ENCODE measurements at places on chromosomes 4 and X.

DNA sequence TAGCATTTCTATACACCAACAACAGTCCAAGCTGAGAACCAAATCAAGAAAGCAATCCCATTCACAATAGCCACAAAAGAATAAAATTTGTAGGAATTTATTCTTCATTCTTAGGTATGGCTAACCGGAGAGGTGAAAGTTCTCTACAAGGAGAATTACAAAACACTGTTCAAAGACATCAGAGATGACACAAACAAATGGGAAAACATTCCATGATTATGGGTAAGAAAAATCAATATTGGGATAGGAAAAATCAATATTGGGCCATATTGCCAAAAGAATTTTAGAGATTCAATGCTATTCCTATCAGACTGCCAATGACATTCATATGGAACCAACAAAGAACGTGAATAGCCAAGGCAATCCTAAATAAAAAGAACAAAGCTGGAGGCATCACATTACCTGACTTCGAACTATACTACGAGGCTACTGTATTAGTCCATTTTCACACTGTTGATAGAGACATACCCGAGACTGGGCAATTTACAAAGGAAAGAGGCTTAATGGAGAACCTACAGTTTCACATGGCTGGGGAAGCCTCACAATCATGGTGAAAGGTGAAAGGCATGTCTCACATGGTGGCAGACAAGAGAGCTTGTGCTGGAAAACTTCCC is 49.1 kb downstream of the NCAPG start:
- DNase-seq = no peak

DNA sequence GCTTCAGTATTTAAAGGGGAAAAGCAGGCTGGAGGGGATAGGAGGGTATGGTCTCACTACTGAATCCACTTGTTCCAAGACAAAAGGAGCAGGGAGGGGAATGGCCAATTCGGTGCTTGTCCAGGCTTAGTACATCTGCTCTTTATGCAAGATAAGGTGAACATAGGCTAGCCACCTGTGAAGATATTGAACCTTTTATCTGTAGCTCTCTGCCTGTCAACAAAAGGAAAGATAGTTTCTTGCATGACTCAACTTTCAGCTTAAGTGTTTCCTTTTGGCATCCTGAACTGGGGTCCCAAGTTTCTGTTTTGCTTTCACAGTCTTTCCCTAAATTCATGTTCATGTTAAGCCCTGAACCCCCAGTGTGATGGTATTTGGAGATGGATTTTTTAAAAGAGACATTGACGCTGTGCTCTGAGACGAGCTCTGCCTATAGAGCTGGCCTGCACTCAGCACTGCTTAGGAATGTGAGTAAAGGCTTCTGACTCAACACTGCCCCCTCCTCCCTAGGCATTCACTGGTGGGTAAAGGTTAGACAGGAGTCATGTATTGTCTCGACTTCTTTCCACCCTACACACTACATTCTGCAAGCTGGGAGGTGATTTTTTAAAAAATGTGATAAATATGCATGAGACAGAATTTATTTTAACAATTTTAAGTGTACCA is 28.2 kb downstream of the FAM149A start:
- no peak for DNase-seq

DNA sequence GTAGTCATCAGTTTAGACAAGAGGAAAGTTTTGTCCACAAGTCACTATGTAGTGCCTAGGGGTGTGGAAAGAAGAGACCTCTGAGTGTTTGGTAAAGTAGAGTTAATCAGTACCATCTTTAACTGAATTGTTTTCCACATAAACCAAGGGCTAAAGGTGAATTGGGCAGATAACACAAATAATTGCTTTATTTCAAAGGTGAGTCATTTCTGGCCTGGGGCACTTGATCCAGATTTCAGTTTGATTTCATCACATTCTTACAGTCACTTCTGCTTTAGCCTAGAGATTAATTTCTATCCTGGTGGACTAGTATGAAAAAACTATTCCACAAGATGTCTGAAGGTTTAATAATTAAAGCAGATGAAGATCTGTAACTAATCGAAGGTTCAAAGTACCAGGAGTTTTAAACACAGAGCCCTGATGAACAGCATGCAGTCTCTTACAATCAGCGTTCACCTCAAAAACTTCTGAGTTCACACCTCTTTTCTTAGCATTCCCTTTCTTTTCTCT is 74.5 kb upstream of the BOD1L1 start:
- no peak for DNase-seq

GRCh38 chr4:6962211-6963041 is 52.8 kb downstream of the TBC1D14 start:
- DNase-seq = no peak

GRCh38 chr4:87213421-87214075 is 6.9 kb downstream of the KLHL8 start:
- no peak for DNase-seq

GRCh38 chr4:33386764-33387163 is 2666.6 kb downstream of the PCDH7 start:
- no peak for DNase-seq

DNA sequence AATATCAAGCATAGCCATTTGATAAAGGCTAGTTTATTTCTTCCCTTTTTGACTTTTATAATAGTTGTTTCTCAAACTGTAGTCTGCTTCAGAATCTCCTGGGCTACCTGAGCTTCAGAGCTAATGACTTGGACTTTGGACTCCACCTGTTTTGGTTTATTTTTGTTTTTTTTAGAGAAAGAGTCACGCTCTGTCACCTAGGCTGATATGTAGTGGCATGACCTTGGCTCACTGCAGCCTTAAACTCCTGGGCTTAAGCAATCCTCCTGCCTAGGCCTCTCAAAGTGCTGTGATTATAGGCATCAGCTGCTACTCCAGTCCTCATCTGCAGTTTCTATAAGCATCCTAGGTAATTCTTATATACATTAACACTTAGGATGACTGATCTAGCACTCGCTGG is 90.5 kb downstream of the DDIT4L start:
- DNase-seq = no peak

DNA sequence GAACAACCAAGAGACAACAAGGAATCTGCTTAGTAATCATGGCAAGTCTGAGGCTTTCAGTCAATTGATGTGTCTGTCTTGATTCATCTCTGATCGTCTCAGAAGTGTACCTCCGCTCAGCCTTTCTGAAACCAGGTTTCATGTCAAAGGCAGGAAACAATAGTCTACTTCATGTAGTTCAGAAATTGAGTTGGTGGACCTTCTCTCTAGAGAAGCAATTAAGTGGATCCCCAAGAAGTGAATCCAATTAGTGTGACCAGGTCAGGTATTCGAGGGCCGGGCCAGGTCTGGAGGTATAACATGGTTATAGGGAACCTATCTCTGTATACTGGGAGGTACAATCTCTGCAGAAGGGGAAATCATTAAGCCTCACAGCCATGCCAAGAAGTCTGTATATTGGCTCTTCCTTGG is 32.0 kb downstream of the DAPP1 start:
- DNase-seq = no peak

DNA sequence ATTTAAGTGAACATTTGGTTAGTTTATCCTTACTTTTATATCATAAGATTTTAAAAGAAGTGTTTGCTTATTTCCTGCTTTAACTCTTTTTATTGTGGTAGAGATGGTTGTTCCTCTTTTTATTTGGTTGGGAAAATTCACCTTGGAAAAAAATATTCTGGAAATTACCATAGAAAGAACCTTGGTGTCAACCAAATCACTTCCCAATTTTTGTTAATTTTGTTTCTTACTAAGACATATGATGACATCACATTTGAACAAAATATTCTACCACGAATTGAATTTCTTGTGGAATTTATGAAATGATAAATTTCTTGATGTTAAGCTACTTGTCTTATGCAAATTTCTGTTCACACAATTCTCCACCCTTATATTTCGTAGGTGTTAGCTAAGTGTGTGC is 33.7 kb downstream of the LAMTOR3 start:
- no peak for DNase-seq

GRCh38 chr4:86564795-86565194 is 29.3 kb upstream of the PTPN13 start:
- no peak for DNase-seq

- no peak for DNase-seq
These were observed 552.7 kb downstream of the ZNF674 start for GRCh38 chrX:45992402-45993123.

DNA sequence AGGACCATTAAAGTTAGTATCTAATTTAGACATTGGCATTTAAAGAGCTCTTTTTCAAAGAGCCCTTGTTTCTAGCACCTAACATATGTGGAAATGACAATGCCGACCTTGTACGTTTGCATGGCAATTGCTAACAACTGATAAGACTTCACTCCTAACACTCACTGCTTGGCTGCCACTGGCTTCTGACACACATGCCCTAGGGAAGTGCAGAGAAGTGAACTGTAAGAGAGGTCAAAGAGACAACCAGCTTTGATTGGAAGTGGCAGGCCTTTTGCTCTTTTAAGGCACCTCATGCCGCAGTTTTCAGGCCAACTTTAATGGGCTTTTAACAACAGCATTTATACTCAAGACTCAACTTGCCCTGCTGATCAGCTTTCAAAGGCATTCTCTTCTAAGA is 158.4 kb downstream of the RAB28 start:
- no peak for DNase-seq

GRCh38 chrX:121832446-121832845 is 785.0 kb downstream of the GLUD2 start:
- DNase-seq = no peak

DNA sequence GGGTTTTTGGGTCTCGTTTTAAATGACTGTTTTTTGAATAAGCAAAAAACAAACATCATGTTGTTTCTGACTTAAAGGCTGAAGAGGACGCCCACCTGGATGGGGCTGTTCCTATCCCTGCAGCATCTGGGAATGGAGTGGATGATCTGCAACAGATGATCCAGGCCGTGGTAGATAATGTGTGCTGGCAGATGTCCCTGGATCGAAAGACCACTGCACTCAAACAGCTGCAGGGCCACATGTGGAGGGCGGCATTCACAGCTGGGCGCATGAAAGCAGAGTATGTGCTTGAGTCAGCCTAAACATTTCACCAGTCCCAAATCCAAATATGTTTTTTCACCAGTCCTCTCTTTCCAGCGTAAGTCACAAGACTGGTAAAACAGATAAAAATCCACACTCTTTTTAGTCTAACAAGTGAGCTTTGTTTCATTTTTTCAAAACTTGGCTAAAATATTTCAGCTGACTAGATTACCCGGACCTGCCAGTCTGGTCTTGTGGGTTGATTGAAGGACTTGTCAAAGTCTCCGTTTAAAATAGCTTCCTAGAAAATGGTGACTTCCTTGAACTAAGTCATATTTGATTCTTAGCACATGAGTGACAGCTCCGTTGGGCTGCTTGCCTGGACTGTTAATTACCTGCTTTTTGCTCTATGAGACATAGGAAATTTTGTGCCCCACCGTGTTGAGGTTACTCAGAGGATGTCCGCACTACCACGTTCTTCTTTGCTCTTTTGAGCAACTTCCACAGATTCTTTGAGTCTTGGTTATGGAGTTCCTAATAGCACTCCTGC is 20.8 kb downstream of the ENOPH1 start:
- no peak for DNase-seq

- no peak for DNase-seq
These were observed 99.3 kb downstream of the ANXA5 start for GRCh38 chr4:121597346-121597934.

DNA sequence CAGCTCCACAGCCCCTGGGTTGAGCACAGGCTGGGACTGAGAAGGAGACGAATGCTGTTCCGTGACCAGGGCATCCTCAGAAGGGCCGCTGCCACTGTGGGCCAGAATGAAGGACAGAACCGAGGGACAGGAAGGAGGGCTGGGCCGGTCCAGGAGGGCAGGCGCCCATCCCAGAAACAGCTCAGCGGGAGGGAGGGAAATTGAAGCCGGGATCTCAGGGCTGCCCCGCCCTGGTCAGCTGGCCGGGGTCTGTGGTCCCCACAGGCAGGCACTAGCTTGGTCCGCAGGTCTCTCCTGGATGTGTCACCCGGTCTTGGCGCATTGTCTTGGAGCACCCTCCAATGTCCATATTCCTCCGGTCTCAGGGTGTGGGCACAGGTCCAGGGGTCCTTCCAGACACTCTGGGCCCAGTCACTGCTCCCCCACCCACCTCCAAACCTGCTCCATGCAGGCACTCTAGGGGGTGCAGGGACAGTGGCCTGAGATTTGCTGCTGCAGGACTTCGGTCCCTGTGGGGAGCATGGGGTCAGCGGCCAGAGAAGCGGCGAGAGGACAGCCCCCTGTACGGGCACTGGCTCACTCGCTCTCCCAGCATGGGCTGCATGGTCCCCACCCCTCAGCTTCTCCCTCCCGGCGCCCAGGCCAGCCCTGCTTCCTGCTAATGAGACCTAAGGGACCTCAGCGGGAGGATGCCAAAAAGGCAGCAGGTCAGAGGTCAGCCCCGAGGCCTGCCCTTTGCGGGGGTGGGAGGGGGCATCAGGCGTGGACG is 23.9 kb upstream of the MXD4 start:
- DNase-seq = peak; percentile 52

GRCh38 chr4:96642490-96642889 is 802.6 kb downstream of the PDHA2 start:
- no peak for DNase-seq

GRCh38 chr4:153729895-153730294 is 29.9 kb downstream of the RNF175 start:
- DNase-seq = no peak

DNA sequence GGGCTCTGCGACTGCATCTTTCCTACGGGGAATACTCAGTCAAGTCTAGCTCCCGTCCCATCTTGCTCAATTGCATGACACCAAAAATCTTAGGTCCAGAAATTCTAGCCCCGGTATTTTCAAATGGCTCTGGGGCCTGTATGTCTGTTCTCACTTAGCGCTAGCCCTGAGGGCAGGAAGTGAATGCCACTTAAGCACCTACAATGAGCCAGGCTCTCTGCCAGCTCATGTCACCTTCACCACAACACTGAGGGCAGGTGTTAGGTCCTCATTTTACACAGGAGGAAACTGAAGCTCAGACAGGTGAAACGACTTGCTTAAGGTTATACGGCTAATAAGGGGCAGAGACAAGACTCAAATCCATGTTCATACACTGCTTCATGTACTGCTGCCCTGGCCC is 282.8 kb downstream of the PPP1R2C start:
- no peak for DNase-seq

DNA sequence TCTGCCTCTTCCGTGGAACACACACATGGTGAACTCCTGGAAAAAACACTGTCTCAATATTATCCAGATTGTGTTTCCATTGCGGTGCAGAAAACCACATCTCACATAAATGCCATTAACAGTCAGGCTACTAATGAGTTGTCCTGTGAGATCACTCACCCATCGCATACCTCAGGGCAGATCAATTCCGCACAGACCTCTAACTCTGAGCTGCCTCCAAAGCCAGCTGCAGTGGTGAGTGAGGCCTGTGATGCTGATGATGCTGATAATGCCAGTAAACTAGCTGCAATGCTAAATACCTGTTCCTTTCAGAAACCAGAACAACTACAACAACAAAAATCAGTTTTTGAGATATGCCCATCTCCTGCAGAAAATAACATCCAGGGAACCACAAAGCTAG is 87.9 kb downstream of the TET2 start:
- no peak for DNase-seq

GRCh38 chr4:6207602-6208001 is 7.3 kb upstream of the JAKMIP1 start:
- peak; percentile 37 for DNase-seq

GRCh38 chr4:123564758-123565346 is 168.3 kb downstream of the SPRY1 start:
- no peak for DNase-seq

- DNase-seq = peak; percentile 68
These were observed 32.5 kb downstream of the SLC10A6 start for GRCh38 chr4:86816501-86817273.

- DNase-seq = no peak
These were observed 8.6 kb upstream of the FAT4 start for GRCh38 chr4:125306112-125306511.

- DNase-seq = no peak
These were observed at the start of gene ABCG2 for GRCh38 chr4:88158489-88159228. TSS of gene ABCG2 (minus strand) at chr4:88158639. CDS start at chr4:88139995, 18,644 bp downstream.

GRCh38 chrX:153459986-153460385 is 10.4 kb downstream of the HAUS7 start:
- DNase-seq = no peak

Measured in sigmoid colon (tissue), 7 donors.